ENCODE measurements at places on chromosomes 4 and X. TPM values are rescaled to one million over a fixed set of nuclear protein-coding genes. Genes with fewer than 3 reads are reported as not detected.

Gene CLCN4
- polyA plus RNA-seq, result 5.8 TPM

Gene GLRA2
- 0.17 TPM for polyA plus RNA-seq

GRCh38 chrX:19350941-19351384 is 7.2 kb downstream of the PDHA1 start:
- DNase-seq, result no peak

GRCh38 chr4:85489273-85489981 is 14.5 kb downstream of the ARHGAP24 start:
- DNase-seq, result no peak

GRCh38 chrX:46727441-46727840 is 31.5 kb downstream of the SLC9A7 start:
- DNase-seq, result no peak

- no peak for DNase-seq
These were observed 32.0 kb downstream of the PAGE2 start for GRCh38 chrX:55120761-55121358.

DNA sequence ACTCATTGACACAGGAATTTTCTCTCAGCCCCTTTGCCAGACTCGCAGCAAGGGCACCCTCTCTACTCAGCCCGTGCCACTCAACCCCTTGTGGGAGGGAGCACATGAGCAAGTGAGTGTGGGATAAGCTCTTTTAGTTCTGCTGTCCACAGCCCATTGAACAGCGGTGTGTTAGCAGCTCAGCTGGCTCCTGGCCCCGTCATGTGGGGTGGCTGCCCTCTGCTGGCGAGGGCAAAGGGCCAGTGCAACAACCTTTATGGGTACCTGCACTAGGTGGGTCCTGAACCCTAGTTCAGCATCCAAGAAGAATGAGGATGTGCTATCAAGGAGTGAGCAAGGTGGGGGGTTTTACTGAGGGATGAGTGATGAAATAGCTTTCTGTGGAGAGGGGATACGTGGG is 85.0 kb upstream of the ZNF81 start:
- DNase-seq, result no peak

DNA sequence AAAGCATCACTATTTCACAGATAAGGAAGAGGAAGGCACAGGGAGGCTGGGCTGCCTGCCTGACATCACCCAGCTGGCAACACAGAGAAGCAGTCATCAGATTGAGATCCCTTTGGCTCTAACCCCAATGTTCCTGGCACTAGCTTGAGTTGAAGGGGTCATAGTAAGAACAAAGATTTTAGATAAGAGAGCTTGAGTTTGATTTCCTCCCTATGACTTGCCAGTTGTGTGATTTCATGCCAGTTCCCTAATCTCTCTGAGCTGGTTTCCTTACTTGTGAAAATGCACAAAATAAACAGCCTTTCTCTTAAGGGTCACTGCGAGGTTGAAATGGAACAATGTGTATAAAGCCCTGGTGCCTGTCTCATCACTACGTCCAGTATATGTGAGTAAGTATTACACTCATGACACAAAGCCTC is 475.4 kb upstream of the HS3ST1 start:
- DNase-seq, result no peak

GRCh38 chrX:39480963-39481362 is 616.8 kb downstream of the BCOR start:
- no peak for DNase-seq

DNA sequence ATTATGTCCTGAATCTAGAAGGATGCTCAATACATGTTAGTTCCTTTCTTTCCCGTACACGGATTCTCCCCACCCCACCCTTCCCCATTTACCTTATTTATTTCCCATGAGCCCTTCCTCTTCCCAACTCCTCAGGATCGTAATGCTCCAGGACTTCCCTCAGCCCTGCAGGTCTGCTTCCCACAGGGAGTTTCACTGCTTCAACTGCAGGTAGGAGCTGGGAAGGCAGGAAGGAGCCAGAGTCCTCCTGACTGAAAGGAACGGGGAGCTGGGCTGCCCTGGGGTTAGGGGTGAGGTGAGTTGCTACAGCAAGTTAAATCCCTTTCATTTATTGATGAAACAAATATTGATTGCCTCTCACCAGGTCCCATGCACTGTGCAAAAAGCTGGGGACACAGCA is 33.2 kb downstream of the SAT1 start:
- DNase-seq, result no peak

Data from left renal cortex interstitium (tissue), 4 donors.